ENCODE measurements at places on chromosomes 2 and 18.

GRCh38 chr2:13550285-13551231 lies 833.8 kb downstream of the TRIB2 start:
- DNase-seq, result no peak

DNA sequence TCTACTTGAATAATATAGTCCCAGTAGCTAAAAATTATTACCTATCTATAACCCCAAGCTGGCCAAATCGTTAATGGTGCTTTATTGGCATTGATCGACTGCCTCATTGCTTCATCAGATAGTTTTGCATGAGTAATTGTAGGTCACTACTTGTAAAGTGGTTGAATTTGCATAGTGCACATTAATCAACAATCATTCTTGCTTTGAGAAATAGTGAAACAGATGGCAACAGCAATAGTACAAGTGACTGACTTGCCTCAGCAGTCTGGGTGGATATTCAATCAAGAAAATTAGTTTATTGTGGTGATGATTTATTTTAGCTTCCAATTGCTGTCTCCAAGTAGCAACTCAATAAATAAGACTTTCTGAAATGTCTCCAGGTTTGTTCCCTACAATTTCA lies 117.8 kb upstream of the NRXN1 start:
- no peak for DNase-seq

DNA sequence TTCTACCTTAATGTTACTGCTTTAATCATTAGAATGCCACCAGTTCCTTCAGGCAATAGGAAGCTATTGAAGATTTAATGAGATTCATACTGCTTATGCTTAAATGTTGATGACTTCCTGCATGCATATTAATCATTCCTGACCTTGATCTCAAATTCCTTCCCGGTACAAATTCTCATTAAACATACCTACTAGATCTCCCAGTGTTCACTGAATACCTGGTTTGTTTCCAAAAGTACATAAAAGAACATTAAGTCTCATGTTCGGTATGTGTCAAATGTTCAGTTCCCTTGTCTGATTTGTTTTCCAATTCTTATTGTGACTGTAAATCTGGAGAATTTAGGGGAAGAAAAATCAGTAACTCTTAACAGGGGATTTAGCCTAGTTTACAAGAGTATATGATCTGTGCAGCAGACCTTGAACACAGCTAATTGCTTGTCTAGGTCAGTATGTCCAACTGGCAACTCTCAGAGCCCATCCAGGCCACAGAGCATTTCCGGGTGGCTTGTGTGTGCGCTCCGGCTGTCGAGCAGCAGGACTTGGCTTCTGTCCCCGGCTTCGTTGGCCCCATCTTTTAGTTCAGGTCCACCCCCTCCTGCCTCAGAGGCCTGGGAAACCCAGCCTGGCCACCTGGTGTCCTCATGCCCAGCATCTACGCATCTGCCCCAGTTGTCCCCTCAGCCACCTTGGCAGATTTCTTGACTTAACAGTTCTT lies 13.1 kb downstream of the METAP1D start:
- DNase-seq, result no peak

DNA sequence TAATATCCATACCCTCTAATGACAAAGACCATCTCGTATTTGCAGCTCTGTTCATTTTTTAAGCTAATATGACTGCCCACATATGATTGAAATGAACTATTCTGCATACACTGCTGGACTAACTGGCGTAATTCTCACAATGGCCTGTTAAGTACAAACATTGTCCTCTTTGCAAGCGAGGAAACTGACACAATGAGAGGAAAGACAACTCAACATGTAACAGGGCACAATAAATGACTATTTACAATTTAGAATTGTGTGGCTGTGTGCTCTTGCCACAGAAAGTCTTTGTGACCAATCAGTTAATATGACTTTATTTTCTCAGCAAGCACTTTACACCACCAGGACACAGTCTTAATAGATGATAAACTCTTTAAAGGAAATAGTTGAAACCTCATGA lies 498.0 kb downstream of the CNTNAP5 start:
- no peak for DNase-seq

DNA sequence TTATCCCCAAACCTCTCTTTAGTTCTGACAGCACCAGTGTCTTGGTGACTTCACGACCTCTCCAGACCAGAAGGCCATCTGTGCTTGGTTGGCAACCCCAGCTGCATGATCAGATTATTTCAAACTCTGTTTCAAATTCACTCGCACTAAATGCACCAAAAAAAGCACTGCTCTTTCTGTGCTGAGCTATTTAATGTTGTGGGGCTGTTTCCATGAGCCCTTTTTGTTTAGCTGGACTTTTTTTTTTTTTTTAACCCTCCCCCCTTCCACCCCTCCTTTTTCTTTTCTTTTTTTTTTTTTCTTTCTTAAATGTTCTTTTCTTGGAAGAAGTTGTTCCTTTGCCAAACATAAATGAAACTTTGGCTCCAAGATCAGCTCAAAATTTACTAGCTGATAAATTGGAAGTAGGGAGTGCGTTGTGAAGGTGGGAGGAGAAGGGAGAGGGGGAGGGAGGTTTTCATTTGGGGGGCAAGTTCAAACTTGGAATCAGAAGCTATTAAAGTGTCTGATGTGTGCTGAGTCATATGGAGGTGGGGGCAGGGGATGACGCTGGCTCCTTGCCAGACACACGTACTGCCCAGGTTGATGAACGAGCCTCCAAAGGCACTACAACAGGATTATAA lies 543.0 kb upstream of the TNP1 start:
- no peak for DNase-seq

GRCh38 chr2:201559067-201559710 lies 84.1 kb downstream of the TMEM237 start:
- DNase-seq, result no peak

DNA sequence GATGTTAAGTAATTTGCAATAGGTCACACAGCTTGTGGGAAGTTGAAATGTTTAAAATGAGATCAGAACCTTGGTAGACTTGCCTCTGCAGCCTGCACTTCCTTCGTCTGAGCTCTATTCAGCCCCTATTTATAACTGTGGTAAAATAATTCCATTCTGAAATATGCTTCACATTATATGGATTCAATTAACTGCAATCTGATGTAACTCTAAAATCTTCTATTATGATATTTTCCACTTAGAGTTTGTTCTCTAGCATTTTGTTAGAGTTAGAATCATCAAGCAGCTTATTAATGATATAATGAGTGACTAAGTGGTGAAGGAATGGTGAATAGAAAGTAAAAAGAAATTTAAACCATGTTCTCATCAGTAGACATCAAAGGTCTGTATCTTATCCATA lies 139.6 kb upstream of the ARHGAP28 start:
- no peak for DNase-seq

DNA sequence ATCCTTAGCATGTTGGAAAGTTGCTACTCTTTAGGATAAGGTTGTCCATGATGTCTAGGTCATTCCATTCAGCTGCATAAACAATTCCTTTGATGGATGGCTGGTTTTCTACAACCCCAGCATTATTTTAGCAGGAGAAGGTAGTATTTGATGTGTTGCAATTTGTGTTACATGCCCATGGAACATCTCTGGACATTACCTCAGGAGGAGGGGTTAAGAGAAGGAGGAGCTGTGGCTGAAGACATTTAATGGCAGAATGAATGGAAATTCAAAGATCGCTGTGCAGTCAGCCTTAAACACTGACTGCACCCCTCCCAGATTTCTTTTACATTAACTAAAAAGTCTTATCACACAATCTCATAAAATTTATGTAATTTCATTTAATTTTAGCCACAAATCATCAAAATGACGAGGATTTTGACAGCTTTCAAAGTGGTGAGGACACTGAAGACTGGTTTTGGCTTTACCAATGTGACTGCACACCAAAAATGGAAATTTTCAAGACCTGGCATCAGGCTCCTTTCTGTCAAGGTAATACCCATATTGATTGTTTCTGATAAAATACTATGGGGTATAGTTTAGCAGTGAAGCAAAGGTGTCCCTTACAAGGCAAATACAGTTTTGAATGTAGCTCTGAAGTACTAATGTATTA lies at the start of gene CPS1:
CPS1 (plus strand) TSS at position 271 of the 652 bp plus-strand sequence; CDS start at position 406, 135 bp downstream.
- no peak for DNase-seq

DNA sequence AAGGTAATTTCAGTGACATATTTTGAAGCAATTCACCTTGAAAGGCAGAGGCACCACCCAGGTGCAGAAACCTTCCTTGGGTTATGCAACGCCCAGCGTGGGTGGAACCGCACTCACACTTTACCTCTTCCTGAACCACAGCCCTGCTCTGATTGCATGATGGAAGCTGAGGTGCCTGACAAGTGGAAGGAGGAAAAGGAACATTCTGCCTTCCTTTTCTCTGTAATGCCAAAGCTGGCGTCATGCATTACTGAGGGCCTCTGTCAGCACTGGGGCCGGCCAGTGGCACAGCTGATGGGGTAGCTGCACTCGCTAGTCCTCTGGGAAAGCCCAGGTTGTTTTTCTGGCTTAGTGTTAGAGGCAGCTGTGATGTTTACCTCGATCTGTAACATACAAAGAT lies 266.5 kb downstream of the NEDD4L start:
- peak; percentile 41 for DNase-seq

GRCh38 chr2:101357376-101357775 lies 29.9 kb downstream of the CREG2 start:
- DNase-seq, result no peak

- DNase-seq, result no peak
Measured at GRCh38 chr2:21331625-21332370, 208.0 kb downstream of the TDRD15 start.

DNA sequence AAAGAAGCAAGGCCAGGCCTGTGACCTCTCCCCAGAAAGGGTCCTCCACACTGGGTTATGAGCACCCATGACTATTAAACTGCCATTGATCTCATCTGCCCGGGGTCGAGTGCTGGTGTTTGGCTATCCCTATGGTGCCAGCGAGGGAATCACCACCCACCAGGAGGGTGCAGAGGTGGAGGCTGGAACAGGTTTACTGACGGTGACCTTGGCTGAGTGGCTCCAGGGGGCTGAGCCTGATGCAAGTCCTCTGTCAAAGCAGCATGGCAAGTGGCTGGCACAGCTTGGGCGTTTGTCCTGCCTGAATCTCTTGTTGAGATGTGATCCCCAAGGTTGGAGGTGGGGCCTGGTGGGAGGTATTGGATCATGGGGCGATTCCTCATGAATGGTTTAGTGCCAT lies 196.4 kb upstream of the HDAC4 start:
- DNase-seq, result no peak

DNA sequence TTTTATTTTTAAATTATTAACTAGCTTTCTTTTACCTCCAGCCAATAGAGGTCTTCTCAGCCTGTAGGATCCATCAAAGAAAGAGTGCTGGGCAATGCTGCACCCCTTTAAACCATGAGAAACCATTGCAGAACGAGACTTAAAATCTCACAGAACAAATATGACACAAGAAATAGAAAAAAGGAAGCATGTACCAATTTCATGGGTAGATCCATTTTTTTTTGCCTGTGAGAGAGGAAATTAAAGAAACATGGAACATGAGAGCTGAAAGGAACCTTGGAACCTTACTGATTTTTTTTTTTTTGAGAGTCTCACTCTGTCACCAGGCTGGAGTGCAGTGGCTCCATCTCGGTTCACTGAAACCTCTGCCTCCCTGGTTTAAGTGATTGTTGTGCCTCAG lies 14.0 kb downstream of the HRH4 start:
- DNase-seq, result no peak

GRCh38 chr2:100612388-100613000 lies 49.7 kb downstream of the PDCL3 start:
- no peak for DNase-seq

DNA sequence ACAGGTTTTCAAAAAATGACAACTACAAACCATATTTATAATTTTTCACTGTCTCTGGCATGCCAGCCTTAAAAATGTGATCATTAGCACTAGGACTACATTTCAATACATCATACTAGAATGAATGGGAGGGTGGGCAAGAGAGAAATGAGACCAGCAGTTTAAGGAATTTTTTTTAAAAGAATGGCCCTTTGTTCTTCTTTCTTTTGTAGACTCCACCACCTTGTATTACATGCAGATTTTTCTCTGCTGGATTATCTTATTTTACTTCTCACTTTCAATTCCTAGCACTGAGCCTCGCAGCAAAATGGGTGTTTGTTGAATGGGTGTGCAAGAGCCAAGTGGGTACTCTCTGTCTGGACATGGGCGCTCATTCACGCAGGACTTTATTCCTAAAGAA lies 39.9 kb downstream of the FRZB start:
- DNase-seq, result no peak

DNA sequence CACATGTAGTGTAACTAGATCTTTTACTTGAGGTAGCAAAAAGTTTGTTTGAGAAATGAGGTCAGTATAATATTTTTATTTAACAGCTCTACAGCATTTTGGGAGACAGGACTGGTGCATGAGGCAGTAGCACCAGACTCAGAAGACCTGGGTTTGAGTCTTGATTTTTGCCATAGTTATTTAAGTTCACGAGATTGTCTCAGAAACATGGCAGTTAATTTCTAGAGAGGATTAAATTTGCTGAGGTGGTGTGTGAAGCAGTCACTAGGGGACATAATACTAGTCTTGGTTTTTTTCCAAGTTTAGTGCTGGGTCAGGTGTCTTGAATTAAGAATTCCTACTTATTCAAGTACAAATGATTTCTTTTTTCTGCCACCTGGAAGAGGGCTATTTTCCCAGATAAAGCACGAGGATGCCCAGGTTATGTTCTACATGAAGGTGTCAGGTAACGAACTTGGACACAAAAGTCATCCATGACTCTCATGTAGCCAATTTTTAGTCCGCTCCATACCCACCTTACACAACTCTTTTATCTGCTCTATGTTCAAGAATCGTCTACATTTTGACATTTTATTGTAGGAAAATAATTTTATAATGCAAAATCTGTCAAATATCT lies 1.4 kb downstream of the MARCHF7 start:
- peak; percentile 24 for DNase-seq

DNA sequence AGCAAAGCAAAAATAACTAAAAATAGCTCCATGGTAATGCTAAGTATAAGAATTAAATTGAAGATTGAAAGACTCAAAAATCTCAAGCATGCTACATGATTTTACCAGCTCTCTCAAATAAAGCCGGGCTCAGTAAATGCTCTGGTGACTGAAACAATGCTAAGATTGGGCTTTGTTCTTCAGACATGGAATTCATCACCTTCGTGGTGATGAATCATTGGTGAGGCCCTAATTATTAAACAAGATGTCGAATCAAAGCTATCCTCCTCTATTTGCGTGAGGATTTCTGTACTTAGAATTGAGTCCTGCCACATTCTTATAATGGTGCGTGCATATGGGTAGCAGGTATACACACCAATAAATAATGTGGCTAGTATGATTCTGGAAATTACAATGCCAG lies 58.8 kb upstream of the LRRTM1 start:
- no peak for DNase-seq

DNA sequence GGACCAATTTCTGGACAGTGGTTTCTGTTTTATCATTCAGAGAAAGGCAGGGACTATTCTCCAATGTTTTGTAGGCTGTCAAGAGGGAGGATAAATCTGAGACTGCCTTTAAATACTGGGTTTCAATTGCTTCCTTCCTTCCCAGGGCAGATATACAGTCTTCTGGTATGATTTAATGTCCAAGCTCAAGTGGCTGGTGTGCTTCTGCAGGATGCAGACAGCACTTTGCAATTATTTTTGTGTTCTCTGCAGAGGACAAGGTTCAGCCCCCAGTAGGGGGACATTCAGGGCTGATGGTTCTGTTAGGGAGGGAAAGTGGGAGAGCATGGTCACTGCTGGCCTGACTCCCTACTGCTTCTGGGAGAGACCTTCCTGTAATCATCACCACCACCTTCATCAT lies 4.6 kb upstream of the BOD1L2 start:
- DNase-seq, result no peak

GRCh38 chr18:62396381-62396780 lies 71.3 kb downstream of the TNFRSF11A start:
- DNase-seq, result no peak
